ENCODE measurements at places on chromosomes 11 and 22.

- no peak for DNase-seq
These were observed 626 bp upstream of the TBX10 start for GRCh38 chr11:67640021-67640757.

DNA sequence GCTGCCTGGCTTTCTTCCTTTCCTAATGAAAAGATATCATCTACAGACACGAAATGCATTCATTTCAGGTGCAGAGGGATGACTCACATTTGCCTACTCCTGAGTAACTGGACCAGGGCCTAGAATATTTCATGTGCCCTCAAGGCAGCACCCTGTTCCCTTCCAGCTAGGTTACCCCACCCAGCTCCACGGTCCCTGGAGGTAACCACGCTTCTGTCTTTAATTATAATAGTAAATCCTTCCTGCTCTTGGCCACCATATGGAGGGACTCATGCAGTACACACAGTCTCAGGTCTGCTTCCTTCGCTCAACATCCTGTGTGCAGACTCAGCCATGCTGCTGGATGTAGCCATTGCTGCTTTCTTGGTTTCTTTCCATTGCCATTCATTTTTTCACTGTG lies 22.3 kb downstream of the DHCR7 start:
- DNase-seq = no peak

- no peak for DNase-seq
These were observed 59.6 kb downstream of the PISD start for GRCh38 chr22:31602259-31602952.

GRCh38 chr22:27420817-27421361 lies 380.7 kb downstream of the MN1 start:
- no peak for DNase-seq

DNA sequence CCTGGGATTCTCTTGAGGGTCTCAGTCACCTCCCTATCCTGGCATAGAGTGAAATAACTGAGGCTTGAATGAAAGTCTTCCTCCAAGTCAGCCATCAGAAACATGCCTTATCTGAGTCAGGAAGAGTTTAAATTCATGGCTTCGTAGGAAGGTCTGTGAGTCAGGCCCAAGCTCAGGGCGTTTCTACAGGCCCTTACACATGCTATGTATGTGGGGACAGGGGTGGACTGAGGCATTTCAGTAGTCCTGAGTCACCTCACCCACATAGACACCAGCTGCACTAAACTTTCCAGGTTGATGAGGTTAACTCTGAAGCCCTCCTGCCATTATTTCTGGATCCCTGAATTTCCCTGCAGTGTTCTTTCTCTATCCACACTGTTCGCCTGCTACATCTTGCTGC lies 134.6 kb upstream of the RCN1 start:
- no peak for DNase-seq

- DNase-seq = no peak
These were observed 660.3 kb downstream of the TBC1D22A start for GRCh38 chr22:47422736-47423135.

DNA sequence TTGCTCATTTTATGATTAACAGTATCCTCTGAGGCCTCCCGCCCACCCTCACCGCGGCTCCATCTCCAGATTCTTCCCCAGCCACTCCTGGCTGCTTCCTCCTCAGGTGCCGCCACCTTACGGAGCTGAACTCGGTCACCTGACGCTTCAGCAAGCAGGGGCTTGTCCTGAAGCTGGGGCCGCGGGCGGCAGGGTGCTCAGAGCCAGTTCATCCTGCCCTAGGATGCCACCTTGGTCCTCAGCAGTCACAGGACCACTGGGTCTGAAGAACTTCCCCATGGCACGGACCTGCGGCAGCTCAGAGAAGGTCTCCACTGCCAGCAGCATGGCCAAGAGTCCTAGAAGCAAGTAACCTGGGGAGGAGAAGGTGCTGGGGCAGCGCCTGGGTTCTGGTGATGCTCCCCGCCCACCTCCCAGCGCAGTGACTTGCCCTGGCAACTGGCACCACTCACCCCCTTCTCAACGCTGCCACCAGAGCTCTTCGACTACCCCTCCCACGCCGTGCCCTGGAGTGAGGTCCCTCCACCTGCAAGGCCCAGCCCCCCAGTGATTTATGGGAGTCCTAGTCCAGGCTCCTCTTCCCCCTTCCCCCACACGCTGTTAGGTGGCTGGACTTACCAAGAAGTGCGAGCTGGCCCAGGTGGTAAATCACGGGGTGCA lies 2.6 kb downstream of the KCNK7 start:
- DNase-seq = no peak

- DNase-seq = no peak
These were observed 2.0 kb downstream of the SYNGR1 start for GRCh38 chr22:39351689-39352214.

- DNase-seq = no peak
These were observed 16.4 kb upstream of the SHANK2 start for GRCh38 chr11:71268706-71269321.

GRCh38 chr11:121153472-121153871 lies 52.4 kb downstream of the TECTA start:
- no peak for DNase-seq

DNA sequence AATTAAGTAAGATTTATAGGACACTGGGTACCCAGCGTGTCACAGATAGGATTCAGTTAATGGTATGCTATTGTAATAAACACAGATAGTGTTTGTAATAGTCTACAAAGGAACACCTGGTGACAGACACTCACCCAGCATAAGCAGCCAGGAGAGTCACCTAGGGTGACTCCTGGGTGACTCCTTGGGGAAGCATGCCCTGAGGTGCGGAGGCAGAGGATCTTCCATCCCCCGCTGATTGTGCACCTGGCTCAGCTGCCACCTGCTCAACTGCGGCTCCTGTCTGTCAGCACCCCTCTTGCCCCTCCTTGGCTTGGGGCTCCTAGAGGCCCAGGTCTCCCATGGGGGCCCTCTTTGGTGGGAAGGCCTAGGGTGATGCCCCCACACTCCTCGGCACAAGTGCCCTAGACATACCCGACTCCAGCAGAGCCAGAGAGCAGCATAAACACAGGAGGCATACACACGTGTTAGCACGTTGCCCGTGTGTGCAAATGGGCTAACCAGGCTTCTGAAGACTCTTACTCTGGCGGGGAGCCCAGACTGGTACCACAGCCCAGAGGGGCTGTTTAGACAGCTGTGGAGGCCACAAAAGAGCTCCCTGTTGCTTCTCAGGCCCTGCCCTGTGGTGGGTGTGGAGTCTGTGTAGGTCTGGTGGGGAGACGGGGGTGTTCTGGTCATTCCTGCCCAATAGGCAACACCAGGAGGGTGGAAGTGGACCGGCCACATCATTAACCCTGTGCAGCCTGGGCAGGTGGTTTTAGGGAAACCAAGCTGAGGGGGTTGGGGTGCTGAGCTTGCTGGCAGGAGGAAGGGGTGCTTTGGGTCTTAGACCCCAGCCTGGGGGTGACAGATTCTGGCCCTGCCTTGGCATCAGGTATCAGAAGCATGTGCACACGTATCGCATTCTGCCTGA lies 3.0 kb downstream of the INPPL1 start:
- DNase-seq = no peak

Data from stimulated activated CD8-positive, alpha-beta memory T cell treated with anti-CD3 and anti-CD28 coated beads, Interleukin-12 subunit alpha, Interleukin-12 subunit beta, amount 100 ng/mL, for 4 hours (primary cell).